ENCODE measurements at places on chromosomes 7 and 10.

- DNase-seq: no peak
Measured at GRCh38 chr10:131109726-131110125, 201.8 kb downstream of the TCERG1L start.

GRCh38 chr10:64215088-64215487 lies 693.9 kb downstream of the REEP3 start:
- DNase-seq: no peak

DNA sequence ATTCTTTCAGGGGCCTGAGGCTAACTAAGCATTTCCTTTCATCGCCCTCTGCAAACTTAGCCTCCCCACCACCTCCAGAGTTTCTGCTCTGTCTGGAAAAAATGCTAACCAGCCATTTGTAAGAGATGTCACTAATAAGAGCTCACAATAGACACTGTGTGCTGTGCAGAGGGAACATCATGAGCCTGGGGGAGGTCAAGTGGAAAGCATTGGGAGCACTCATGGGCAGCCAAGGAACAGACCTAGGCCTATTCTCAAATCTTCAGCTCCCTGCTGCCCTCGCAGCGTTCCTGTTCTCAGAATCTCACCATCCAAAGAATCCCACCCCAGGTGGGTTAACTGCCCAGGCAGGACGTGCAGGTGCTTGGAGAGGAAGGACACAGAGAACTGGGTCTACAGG lies 27.1 kb upstream of the GPAM start:
- DNase-seq: no peak

DNA sequence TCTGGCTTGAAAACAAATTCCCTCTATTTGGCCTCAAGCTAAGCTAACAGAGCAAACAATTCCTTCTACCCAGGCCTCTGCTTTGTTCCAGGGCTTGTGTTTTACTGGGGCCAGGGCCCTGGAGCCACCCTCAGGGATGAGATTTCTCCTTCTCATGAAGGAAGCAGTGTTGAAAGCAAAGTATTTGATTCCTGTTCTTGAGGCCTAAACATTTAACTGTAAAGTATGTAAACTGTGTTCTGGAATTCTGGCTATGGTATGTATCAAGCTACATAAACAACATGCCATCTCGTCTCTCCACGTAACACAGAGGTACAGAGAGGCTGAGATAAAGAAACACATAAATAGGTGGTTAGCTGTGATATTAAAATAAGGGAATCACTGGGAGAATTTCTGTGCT lies 81.8 kb downstream of the HERPUD2 start:
- no peak for DNase-seq

- DNase-seq: no peak
Measured at GRCh38 chr7:156309016-156309620, 331.5 kb upstream of the RNF32 start.

- no peak for DNase-seq
Measured at GRCh38 chr10:71270301-71271220, 48.5 kb upstream of the SLC29A3 start.

GRCh38 chr10:116461680-116462079 lies 34.0 kb downstream of the PNLIPRP3 start:
- no peak for DNase-seq

- no peak for DNase-seq
Measured at GRCh38 chr7:40720416-40720815, 585.6 kb downstream of the SUGCT start.

DNA sequence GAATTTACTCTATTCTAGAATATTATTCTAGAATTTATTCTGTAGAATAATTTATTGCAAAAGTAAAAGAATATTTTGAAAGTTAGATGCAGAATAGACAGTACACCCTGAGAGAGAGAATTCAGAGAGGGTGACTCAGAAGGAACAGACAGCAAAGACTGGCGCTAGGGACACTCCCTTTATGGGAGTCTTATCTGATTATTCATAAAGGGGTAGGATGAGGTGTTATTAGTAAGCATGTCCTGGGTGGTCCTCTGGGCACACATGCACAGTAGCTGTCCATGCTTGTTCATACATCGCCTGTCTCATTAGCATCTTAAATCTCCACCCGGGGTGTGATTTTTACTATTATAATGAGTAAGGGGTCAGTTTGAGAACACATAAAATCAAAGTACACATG lies 100.1 kb downstream of the XPNPEP1 start:
- no peak for DNase-seq

DNA sequence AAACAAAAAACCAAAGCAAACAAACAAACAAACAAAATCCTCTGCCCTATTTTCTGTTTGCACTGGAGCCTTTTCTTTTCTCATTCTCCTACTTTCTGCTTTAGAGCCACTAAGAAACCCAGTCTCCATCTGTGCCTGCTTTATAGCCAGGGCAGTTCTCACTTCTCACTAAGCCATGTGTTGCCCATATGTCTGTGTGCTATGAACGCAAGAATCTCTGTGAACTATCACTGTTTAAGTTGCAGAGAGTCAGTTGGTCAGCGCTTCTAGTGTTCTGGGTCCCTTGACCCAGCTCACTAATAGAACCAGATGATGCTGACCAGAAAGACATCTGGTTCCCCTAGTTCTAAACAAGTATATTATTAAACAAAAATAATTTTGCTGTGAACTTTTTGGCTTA lies 81.4 kb downstream of the FAM185A start:
- no peak for DNase-seq

DNA sequence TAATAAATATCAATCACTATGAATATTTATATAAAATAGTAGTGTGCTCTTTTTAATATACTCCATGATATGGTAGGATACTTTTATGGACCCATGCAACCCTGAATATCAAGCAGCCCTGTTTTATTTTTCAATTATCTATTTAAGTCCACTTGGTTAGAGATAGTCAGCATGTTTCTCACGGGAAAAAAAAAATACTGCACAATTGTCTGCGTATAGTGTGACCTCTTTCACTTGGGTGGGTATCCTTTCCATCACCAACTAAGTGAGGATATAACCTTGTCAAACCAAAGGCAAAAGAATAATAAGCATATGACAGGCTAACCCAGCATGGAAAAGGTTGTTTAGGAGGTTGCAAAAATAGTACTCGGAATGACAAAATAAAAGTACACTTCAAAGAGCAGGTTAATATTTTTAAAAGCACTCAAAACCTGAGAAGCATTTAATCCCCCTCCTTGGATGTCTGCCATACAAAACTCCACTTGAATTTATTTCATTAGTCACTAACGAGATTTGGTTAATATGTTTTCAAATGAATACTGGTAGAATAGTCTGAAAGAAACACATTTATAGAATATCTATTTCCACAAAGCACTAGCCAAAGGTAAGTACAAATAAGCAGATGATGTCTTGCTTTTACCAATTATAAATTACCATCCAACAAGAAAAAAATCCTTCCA lies 76.5 kb downstream of the IMMP2L start:
- DNase-seq: no peak

DNA sequence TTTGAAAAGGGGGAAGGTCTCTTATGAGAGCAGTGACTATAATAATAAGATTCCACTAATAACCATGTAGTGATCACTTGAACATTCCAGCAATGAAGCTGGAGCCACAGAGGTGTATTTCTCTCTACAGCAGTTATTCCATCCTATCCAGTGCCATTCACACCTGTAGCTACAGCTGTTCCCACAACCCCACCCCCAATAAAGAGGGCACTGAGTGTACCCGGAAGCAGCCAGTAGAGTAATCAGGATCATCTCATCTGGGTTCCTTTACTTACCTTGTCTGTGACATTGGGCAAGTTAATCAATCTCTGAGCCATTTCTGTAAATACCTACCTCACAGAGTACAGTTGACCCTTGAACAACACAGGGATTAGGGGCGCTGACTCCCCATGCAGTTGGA lies 188.7 kb downstream of the KIAA1217 start:
- DNase-seq: no peak

- no peak for DNase-seq
Measured at GRCh38 chr10:1737222-1738061, at the start of gene ADARB2. TSS of gene ADARB2 (minus strand) at chr10:1737525.

GRCh38 chr10:129656642-129657041 lies 189.6 kb downstream of the MGMT start:
- DNase-seq: no peak

DNA sequence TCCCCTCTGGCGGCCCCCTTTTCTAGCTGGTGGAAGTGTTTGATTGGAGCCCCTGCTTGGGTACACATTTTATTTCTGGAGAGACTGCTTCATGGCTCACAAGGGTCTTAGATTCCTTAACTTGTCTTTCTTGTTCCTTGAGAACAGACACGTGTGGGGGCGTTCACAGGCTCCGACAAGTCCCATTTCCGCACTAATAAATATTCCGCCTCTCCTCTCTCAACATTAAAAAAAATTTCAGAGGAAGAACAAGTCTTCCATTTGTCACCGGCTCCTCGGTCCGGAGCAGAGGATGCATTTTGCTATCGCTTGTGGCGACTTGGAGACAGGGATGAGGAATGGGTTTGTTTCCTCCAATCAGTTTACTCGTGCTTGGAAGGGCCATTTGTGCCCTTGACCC lies 134.0 kb upstream of the PODXL start:
- no peak for DNase-seq

DNA sequence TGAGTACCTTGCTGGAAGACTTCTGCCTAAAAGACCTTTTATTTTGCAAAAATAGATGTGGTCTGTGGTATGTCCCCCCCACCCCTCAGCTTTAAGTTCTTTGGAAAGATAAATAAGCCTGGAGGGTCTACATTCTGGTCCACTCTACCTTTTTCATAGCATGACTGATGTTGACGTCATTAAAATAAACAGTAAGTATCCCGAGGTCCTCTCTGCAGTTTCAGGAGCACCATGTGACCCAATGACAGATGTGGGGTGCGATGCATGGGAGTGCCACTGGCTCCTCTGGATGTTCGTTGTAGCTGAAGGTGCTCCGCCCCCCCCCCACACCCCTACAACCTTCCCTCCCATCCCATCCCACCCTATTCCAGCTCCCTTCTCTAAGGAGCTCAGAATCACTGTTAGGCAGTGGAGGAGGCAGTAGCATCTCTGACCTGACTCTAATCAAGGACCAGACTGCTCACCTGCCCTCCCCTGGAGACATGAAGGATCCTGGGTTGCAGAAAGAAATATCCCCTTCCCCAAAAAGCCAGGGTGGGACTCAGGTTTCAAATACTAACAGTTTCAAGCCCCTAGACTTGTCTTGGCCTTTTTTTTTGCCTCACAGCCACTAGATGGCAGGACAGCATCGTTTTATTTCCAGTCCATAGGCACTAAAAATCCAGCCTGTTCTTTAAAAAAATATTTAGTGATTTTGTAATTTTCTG lies 25.1 kb downstream of the CASP7 start:
- no peak for DNase-seq

GRCh38 chr10:3425716-3426115 lies 253.1 kb upstream of the PITRM1 start:
- DNase-seq: no peak

DNA sequence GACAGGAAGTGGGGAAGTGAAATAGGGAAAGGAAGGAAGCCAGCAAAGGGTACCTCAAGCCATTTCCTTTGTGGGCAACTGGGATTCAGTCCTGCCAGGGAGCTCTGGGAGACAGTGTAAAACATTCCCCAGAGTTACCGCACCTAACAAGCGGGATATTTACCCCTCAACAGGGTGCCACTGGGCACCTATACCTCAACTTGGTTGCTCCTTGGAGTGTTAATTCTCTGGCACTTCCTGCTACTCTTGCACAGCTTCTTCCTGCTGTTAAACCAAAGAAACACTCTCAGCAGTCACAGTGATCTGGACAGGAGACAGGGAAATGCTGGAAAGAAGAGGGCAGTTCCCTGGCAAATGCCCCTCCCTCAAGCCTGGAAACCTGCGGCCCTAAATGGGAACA lies 151.3 kb downstream of the REEP3 start:
- no peak for DNase-seq

DNA sequence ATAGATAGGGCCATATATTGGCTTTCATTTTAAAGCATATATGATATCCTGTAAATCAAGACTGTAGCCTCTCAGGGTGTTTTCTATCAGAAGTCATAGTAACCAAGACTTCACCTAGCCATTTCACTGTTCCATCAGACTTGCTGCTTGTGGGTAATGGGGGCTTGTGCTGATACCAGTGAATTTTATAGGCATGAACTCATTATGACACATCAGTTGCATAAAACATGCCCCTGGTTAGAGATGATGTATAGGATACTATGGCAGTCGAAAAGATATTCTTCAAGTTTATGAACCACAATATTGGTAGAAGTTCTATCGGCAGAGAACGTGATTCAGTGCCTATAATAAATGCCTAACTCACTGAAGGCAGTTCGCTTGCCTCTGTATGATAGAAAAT lies 206.4 kb downstream of the ITGB1 start:
- no peak for DNase-seq

DNA sequence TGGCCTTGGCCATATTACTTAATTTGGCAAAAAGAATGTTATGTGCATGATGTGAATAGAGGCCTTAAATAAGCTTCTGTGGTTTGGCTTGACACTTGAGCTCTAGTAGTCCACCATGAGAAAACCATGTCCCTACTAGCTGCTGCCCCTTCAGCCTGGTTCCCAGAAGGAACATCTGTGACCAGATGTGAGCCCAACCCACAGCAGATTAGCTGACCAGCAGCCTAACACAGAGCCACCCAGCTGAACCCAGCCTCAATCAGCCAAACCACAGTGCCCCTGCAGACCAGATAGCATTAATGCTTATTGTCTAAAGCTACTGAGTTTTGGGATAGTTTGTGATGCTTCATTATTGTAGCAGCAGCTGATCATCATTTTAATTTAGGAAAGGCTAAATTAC lies 16.6 kb downstream of the JAZF1 start:
- DNase-seq: no peak

- DNase-seq: no peak
Measured at GRCh38 chr7:30093420-30093952, 41.3 kb upstream of the MTURN start.

DNA sequence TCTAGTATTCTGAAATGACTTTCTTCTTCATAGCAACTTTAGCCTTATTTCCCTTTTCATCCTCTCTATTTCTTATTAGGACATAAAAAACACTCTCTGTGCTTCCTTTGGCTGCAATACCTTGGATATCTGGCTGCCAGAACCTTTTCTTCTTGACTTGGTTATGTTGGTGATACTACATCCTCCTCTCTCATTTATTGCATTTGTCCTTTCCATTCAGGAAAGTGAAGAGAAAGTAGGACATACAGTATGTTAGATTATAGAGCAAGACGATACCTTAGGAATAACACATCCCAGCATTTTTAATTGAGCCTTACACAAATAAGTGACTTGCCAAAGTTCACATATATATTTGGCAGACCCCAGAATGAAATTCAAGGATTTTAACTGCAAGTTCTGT lies 210.1 kb upstream of the PPP1R3A start:
- DNase-seq: no peak

- no peak for DNase-seq
Measured at GRCh38 chr10:12655940-12656339, 306.6 kb downstream of the CAMK1D start.

DNA sequence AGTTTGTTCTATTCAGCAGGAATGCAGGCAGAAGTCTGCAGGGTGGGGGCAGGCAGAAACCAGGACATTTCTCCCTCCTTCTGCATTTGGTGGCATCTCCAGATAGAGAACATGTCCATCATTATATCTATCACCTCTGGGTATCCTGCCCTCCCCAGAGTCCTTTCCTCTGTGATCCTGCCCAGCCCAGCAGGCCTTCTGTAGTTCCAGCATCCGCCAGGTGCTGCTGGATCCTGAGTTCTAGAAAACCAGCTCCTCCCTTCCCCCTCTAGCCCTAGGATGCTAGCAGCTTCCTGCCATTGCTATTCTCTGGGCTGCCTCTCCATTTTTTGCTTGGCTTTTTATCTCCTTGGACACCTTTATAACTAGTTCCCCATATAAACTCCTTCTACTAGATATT lies 180.3 kb downstream of the KCNMA1 start:
- no peak for DNase-seq

GRCh38 chr10:131961777-131962662 lies 19.7 kb downstream of the BNIP3 start:
- no peak for DNase-seq

Data from stimulated activated CD4-positive, alpha-beta T cell treated with anti-CD3 and anti-CD28 coated beads, Interleukin-1b, Interleukin-23, amount 100 ng/mL, for 1 hour (primary cell).